Right ventricle myocardium superior (tissue), 1 donor: ENCODE measurements at places on chromosomes 7 and 10. TPM values are rescaled to one million over a fixed set of nuclear protein-coding genes. Genes with fewer than 3 reads are reported as not detected.

Gene VPS37D
- total RNA-seq, result 2.7 TPM

Gene C7orf57
- total RNA-seq, result not detected

Gene CFTR
- 0.86 TPM for total RNA-seq

Gene SPACDR
- 0.81 TPM for total RNA-seq

Gene OR9A4
- not detected for total RNA-seq

Gene NXPH1
- total RNA-seq, result not detected

Gene KCNH2
- 88.9 TPM for total RNA-seq

Gene C10orf120
- total RNA-seq, result not detected

Gene EIF3A
- 93.8 TPM for total RNA-seq

Gene DEPP1
- 35.1 TPM for total RNA-seq

Gene GHRHR
- total RNA-seq, result not detected

Gene KCND2
- total RNA-seq, result not detected

Gene CARD11
- 0.22 TPM for total RNA-seq

Gene SCART1
- total RNA-seq, result 0.51 TPM

Gene NUDCD3
- 107 TPM for total RNA-seq

Gene ACSM6
- not detected for total RNA-seq

Gene DGKI
- total RNA-seq, result 1.4 TPM

Gene SHTN1
- total RNA-seq, result 2.6 TPM

Gene CYP3A5
- total RNA-seq, result not detected

Gene CABCOCO1
- total RNA-seq, result not detected

Gene ACTA2
- total RNA-seq, result 74.5 TPM

Gene NPS
- not detected for total RNA-seq

Gene GRM3
- total RNA-seq, result not detected

Gene PTPRN2
- 1.2 TPM for total RNA-seq

Gene MYL10
- not detected for total RNA-seq

Gene FAS
- total RNA-seq, result 3.8 TPM

Gene CREB5
- 4.7 TPM for total RNA-seq
